ENCODE measurements at places on chromosomes 5 and 9.
A peak's percentile ranks its signal among the peaks of the same experiment; 100 is the strongest.

DNA sequence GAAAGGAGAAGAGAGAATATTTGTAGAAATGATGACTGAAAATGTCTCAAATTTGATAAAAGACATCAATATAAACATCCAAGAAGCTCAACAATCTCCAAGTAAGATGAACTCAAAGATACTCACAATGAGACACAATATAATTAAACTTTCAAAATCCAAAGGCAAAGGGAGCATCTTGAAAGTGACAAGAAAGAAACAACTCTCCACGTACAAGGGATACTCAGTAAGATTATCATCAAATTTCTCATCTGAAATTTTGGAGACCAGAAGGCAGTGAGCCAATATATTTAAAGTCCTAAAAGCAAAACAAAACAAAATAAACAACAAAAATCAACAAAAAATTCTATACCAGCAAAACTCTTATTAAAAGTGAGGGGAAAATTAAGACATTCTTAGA is 428.7 kb downstream of the NFIB start:
- no peak for DNase-seq

DNA sequence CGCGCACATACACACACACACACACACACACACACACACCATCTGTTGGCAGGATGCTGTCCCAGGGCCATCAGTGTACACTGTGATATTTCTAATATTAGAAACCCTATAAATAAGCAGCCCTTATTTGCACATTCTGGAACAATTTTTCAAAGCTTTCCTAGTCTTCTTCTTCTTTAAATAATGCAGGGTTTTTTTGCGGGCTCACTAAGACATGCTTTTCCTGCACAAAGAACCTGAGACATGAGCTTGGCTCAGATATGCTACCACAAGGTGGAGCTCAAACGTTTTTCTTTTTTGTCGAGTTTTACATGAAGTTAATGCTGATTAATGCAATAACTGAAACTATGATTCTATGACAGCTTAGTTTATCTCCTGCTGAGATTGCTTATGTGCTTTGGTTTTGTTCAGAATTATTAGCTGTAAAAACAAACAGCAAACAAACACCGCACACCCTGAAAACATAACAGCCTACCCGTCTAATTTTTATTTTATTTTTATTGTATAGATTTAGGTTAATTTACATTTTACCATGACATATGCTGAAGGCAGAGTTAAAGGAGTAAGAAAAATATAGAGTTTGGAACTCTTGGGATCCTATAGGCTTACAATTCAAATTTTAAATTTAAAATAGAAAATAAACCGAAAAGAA is 95.8 kb downstream of the ALDH1A1 start:
- DNase-seq, result peak; percentile 66

DNA sequence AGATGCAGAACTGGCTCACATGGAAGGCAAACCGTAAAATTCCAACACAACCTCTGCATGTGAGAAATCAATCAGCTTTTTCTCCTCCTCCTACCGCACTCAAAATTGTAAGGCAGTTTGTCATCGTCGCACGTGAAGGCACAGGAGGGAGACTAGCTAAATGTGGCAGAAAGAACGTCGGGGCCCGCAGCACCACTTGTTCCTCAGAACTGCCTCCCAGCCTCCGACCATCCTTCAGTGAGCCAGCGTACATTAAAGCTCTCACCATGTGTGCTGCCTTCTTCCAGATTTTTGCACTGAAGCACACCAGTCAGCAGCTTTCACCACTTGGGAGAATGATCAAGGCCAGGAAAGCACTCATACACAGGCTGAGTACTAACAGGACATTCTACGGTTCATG is 105.9 kb downstream of the RFX3 start:
- DNase-seq, result no peak

DNA sequence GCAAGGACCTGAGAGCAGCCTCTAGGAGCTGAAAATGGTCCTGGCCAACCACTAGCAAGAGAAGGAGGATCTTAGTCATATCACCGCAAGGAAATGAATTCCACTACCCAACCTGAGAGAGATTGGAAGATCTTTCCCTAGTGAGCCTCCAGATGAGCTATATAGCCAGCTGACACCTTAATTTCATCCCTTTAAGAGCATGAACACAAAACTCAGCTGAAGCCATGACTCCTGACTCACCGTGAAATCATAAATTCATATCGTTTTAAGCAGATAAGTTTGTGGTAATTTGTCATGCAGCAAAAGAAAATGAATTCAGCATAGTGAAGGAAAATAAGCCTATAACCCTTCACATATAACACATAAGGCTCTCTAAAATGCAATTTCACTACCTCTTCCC is 23.5 kb downstream of the MAPKAP1 start:
- DNase-seq, result peak; percentile 67

DNA sequence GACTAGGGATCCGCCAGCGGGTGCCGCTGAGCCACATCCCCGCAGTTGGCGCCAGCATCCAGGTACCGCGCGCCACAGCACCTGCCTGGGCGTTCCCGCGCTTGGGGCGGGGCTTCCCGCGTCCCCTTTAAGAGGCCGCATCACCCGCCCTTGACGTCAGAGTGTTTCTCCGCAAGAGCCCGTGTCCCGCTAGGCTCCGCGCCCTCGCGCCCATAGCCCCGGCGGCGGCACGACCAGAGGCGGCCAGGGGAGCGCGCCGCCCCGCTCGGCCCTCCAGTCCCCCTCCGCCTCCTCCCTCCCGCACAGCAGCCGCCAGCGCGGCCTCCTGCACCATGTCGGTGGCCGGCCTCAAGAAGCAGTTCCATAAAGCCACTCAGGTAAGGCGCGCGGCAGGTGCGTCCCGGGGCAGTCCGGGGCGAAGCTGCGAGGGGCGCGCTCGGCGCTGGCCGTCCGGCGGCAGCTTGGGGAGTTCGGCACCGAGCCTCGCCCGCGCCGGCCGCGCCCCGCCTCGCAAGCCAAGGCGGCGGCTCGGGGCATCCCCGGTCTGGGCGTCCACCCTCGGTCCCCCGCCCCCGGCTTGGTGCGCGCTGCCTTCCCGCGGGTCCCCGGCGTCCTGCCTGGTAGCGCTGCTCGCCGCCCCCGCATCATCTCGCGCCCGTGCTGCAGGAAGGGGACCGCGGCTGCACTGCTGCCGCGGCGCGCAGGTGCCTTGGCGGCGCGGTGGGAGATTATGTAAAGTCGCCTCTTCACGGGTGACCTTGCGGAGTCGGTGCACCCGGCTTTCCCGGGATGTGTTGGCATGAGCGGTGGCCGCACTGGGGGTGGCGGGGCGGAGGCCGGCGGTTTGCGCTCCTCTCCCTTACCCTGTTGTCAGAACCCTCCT is at the start of gene SH3GL2:
TSS of gene SH3GL2 (plus strand) at position 156 of the 883 bp plus-strand sequence.
- no peak for DNase-seq

DNA sequence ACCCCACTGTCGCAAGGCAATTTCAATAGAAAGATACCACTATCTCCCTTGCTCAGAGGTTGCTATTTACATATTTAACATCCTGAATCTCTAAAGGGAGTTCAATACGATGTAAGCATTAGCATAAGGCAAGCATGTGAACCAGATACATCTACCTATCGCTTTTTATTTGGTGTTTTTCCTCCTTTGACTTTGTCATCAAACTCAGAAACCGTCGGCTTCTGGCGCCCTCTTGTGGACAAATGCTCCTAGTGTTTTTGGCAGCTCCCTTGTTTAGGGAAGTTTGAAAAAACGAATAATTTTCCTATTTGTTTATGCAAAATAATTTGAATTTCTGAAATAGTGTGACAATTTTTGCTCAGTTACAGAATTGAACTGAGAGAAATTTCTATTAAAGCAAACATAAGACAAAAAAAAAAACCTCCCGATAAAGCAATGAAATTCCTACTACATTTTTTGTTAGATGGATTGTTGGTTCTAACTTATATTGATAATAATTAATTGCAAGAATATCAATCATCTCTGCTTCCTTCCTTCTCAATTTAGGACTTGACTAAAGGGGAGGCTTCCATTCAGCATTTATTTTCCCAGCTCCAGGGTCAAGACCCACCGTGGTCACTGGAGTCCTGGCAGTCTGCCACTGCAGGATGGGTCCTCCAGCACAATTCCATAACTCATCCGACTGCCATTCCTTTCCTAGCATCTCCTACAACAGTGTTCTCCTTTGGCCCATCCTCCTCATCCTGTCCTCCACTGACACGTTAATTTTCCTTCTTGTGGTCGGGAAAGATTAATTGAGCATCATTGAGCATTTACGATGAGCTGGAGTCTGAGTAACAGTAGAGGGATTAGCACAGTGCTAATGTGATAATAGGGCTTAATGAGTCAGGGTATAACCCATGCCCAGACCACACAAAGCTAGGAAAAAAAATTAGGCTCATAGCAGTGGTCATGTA is 131.8 kb upstream of the CHD1 start:
- DNase-seq, result peak; percentile 71

GRCh38 chr5:57338068-57338867 is 144.3 kb downstream of the ACTBL2 start:
- DNase-seq, result peak; percentile 17

GRCh38 chr5:134506054-134507039 is 19.1 kb upstream of the JADE2 start:
- no peak for DNase-seq

- no peak for DNase-seq
These were observed 1509.0 kb downstream of the MAT2B start for GRCh38 chr5:165014439-165014838.

- DNase-seq, result no peak
These were observed 9.6 kb downstream of the EPB41L4B start for GRCh38 chr9:109311286-109311685.

DNA sequence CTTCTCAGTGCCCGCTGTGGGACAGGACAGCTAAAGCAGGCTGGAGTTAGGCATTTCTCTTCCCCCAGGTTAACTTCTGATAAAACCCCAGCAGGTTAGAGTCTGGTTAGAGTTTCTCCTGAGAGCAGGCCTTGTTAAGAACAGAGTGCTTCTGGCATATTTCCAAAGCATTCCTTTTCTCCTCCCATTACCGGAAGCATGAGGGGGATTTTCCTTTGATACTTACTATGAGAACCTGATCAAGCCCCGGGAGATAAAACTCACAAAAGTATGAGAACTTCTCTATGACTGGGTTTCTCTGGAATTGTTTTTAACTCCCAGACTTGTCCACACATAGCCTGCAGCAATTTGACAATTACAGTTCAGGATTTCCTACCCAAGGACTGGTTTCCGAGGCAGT is 77.4 kb upstream of the MAST4 start:
- DNase-seq, result no peak

GRCh38 chr5:34656700-34657273 is 659 bp downstream of the RAI14 start:
- no peak for DNase-seq

GRCh38 chr5:154442801-154443200 is 3.0 kb upstream of the SAP30L start:
- no peak for DNase-seq

DNA sequence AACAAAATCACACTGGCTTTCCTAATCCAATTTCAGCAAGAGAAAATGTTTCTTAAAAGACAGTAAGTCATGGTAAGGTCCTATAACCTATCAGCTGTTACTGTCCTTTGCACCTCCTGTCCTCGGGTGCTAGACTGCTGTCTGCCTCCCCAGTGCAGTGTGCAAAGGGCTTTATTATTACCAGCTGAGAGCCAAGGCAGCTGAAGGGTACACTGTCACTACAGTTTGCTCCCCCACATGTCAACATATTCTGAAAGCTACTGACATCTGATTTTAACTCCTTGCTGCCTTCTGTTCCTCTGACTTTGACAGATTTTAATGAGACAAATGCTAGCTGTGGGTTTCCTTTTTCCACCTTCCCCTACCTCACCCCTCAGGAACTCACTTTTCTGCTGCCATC is 389.4 kb upstream of the SLC24A2 start:
- no peak for DNase-seq

GRCh38 chr5:10757043-10757442 is 4.0 kb downstream of the DAP start:
- no peak for DNase-seq

- DNase-seq, result no peak
These were observed 485.9 kb downstream of the PSAT1 start for GRCh38 chr9:78782858-78783257.

- no peak for DNase-seq
These were observed 15.7 kb upstream of the FGD3 start for GRCh38 chr9:92931606-92932005.

- DNase-seq, result no peak
These were observed 16.8 kb downstream of the MGAT1 start for GRCh38 chr5:180785794-180786221.

GRCh38 chr9:135802876-135803419 is 101.0 kb downstream of the KCNT1 start:
- DNase-seq, result no peak

- DNase-seq, result no peak
These were observed 1.6 kb downstream of the NTNG2 start for GRCh38 chr9:132163457-132163875.

- DNase-seq, result peak; percentile 52
These were observed 136.3 kb downstream of the TMEM232 start for GRCh38 chr5:110590187-110590586.

- peak; percentile 72 for DNase-seq
These were observed at the start of gene ERGIC1 for GRCh38 chr5:172833686-172834414. TSS of gene ERGIC1 (plus strand) at chr5:172834251. CDS start at chr5:172834414, 163 bp downstream.
